ENCODE measurements at places on chromosomes 3 and 15. TPM values are rescaled to one million over a fixed set of nuclear protein-coding genes. Genes with fewer than 3 reads are reported as not detected.

DNA sequence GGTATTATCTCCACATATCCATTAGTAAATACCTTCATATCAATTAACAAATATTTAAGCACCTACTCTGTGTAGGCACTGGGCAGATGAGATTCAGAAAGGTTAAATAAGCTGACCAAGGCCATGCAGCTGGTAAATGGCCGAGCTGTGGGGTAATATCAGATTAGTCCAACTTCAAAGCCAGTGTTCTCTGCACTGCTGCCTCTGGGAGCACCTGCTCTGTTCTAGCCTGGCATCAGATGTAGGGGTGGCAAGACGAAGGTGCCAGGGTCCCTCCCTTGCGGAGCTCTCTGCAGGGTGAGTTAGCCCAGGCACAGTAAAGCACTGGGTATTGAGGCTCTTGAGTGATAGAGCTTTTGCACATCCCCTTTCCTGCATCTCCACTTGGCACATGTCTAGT is 5.5 kb downstream of the TATDN2 start:
- no peak for DNase-seq

GRCh38 chr15:67090297-67091070 is 25.1 kb downstream of the SMAD3 start:
- DNase-seq, result no peak

DNA sequence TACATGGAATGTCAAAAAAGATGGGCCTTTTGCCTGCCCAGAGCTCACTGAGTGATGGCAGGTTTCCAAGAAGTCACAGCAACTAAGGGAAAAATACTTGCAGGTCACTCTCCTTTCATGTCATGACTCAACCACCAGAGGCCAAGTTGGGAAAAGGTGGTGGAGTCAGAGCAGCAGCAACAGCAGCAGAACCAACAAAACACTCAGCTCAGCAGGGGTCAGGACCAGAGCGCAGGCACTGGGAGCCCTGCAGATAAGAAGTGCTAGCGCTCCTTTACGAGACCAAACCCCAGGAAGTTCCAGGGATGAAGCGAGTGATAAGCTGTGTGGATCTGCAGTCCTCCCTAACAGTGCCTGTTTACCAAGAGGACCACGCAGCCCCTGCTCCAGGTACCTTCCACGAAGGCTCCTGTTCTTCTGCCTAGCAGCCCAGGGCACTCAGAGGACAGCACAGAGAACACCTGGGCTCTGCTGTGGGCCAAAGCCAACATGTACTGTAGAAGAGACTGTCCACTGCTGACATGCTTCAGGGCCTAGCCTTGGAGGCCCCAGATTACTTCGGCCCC is 26.0 kb downstream of the POC1A start:
- DNase-seq, result peak; percentile 63

DNA sequence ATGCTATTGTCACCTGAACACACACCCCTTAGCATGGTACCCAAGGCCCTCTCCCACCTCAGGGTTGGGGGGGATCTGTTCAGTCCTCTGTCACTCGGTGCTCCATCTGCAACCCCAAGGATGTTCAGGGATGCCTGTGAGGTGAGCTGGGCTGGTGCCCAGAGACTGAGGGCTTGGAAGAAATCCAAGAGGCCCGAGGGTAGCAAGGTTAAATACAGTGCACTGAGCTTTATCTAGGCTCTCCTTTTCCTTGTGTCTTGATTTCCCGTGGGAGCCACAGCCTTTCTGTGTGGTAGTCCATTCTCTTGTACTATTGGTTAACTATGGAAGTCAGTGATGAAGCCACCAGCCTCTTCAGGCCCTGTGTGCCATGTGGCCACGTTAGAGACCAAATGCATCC is 18.7 kb upstream of the WNT5A start:
- no peak for DNase-seq

- DNase-seq, result no peak
Observed at GRCh38 chr3:81580355-81580754, 181.1 kb downstream of the GBE1 start.

DNA sequence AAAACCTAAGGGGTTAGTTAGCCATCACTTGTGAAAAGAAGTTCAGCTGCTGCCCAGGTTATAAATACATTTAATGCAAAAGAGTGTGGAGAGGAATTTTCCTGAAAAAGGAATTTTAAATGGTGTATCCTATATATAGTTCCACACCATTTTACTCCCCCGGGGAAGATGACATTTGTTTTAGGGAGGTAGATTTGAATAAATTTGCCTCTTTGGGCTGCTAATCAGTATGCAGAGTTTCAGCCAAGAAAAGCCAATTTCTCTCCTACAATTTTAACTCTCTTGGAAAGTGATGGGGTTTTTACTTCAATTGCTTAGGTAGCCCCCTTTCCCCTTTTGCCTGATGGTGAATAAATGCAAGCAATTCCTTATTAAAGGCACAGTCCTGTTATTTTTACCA is 161.2 kb downstream of the OTOL1 start:
- no peak for DNase-seq

The KBTBD8 gene
- total RNA-seq, result 0.89 TPM

The SI gene
- not detected for total RNA-seq

The BBS4 gene
- total RNA-seq, result 30.7 TPM

The MRPS22 gene
- 45.7 TPM for total RNA-seq

The NAALADL2 gene
- total RNA-seq, result 4.4 TPM

All from kidney epithelial cell (primary cell).